ENCODE measurements at places on chromosomes 4 and X. TPM values are rescaled to one million over a fixed set of nuclear protein-coding genes. Genes with fewer than 3 reads are reported as not detected.

DNA sequence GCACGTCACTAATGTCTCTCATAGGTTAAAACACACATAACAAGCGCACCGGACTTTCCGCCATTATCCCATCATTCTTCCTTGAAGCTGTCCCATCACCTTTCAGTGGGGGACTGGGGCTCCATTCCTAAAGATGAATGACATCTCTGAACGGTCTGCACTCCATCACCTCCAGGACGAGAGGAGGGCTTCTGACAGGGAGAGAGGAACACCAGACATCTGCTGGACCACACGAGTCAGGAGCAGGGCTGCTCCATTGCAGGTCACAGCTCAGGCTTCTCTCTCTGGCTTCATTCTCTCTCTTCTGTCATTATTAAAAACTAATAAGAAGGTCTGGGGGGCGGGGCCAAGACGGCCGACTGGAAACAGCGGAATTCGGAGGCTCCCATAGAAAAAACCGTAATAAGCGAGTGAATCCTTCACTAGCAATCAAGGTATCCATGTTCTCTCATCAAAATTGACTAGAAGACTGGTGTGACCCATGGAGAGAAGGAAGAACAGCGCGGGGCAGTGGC is 289.8 kb downstream of the LDB2 start:
- DNase-seq = no peak

GRCh38 chr4:150855981-150856510 is 159.0 kb downstream of the LRBA start:
- no peak for DNase-seq

The DNAAF6 gene
- total RNA-seq = not detected

- DNase-seq = no peak
These were observed 11.3 kb downstream of the LAMP2 start for GRCh38 chrX:120457766-120458180.

DNA sequence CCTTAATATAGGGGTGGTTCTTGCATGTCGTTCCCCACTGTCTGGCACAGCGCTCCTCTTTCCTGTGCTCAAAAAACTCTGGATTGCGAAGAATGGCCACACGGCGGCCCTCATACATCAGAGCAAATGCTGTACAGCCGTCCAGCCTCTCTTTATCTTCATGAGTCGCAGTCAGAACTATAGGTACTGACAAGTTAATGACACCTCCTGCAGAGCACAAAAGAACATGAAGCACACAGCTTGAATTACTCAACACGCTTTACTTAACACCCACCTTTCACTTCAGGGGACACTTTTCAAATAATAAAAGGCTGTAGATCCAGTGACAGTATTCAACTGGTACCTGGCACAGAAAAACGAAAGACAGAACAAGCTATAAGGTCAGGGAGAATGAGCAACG is 65.3 kb downstream of the PAPSS1 start:
- DNase-seq = no peak

The PWWP3B gene
- total RNA-seq = 0.12 TPM

GRCh38 chrX:6203462-6204215 is 25.0 kb downstream of the NLGN4X start:
- DNase-seq = no peak
